Suppressor macrophage treated with lipopolysaccharide for 4 hours (primary cell): ENCODE measurements at places on chromosomes 6 and 20.

DNA sequence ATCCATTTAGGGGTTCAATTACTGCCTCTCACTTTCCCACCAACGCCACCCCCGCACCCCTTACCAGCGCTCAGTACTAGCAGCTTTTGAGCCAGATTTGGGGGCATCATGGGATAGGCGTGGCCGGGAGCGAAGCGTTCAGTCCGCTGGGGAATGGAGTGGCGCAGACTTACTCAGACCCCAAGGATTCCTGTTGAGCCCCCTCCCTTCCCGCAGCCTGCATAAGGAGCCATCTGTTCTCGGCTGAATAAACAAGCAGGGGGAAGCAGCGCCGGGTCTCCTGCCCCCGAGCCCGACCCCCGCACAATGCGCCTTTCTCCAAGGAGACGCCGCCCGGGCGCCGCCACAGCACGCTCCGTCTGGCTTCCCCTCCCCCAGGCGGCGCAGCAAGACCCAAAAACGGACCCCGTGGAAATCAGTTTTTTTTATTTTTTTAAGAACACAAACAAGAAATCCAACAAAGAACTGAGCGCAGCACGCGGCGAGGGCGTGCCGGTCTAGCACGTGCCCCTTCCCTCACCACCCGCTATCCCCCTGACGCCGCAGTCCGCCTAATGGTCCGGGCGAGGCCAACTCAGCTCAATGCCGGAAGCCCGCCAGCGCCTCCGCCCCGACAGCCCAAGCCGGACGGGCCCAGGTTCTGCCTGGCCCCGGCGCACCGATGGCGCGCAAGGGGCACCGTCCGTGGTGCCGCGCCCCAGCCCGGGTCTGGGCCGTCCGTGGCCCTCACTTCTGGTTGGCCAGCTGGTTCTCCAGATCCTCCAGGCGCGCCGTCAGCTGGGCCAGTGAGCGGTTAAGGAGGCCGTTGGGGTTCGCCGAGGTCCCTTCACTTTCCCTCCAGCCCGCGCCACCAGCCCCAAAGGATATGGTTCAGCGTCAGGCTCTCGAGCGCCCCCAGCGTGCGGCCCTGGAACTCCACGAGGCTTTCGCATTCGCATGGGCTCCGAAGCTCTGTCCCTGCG, 13.3 kb upstream of the RBPJL start:
- peak; percentile 91 for DNase-seq

GRCh38 chr20:4979841-4980410, 21.4 kb downstream of the SLC23A2 start:
- DNase-seq, result no peak

GRCh38 chr20:23826541-23827021, at the start of gene CST2:
Gene CST2, minus strand, starts transcription at chr20:23826729. Its CDS starts 69 bp downstream, at chr20:23826660.
- DNase-seq, result no peak

DNA sequence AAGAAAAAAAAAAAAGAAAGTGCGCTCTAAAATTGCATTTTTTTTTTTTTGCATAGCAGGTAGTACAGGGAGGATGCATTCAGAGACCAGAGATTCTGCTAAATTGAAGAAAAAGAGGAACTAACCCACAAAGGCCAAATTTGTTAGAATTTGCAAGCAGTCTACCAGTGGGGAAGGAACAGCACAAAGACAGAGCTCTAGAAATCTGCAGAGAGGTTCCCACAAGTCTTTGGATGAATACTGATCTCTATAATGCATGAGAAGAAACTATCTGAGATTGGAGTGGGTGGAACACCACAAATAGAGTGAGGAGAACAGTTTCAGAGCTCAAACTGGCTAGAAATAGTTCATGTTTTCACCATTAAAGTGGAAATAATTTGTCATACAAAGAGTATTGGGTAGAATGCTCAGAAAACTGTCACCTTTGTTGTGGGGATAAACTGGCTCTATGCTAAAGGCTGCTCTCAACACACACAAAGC, 79.6 kb upstream of the AHI1 start:
- peak; percentile 4 for DNase-seq

GRCh38 chr6:137938770-137939379, 71.8 kb downstream of the TNFAIP3 start:
- no peak for DNase-seq

- DNase-seq, result no peak
Measured at GRCh38 chr20:45725134-45725533, 3.0 kb downstream of the SPINT4 start.

DNA sequence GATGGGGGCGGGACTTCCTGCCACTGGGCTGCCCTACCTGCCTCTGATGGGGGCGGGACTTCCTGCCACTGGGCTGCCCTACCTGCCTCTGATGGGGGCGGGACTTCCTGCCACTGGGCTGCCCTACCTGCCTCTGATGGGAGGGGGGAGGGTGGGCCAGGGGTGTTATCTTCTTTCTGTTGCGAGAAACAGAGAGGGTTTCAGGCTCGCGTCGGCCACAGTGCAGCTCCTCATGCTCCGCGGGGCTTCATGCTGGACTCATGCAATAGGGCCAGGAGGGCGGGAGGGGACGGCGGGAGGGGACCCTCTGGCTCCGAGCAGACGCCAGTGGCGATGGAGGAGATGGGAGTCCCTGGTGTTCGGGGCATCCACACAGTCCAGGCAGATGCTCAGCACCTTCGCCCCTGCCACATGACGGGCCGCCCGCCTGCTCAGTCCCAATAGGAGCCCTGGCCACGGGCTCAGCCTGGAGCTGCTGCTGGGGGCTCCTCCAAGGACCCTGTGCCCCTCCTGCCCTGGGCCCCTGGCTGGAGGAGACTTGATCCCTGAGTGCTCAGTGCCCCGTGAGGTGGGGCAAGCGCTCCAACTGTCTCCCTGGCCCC, 48.8 kb upstream of the CHRNA4 start:
- no peak for DNase-seq

DNA sequence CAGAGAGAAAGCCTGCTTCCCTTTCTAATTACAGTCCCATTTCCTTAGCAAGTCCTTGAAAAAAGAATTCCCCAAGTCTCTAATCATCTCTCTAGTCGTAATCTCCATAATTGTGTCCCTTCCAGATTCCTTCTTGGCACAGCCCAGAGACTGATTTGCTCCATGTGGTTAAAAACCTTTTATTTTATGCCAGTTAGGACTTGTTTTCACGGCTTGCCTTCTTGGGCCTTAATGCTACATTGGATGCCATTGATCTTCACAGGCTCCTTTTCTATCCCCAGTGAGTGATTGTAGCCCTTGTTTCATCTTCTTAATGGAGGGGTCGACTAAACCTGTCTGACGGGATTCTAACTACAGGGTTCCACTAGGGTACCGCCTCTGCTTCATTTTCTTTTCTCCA, 650.6 kb upstream of the ARID1B start:
- DNase-seq, result no peak

GRCh38 chr6:166221040-166221439, 53.4 kb upstream of the TBXT start:
- DNase-seq, result no peak

DNA sequence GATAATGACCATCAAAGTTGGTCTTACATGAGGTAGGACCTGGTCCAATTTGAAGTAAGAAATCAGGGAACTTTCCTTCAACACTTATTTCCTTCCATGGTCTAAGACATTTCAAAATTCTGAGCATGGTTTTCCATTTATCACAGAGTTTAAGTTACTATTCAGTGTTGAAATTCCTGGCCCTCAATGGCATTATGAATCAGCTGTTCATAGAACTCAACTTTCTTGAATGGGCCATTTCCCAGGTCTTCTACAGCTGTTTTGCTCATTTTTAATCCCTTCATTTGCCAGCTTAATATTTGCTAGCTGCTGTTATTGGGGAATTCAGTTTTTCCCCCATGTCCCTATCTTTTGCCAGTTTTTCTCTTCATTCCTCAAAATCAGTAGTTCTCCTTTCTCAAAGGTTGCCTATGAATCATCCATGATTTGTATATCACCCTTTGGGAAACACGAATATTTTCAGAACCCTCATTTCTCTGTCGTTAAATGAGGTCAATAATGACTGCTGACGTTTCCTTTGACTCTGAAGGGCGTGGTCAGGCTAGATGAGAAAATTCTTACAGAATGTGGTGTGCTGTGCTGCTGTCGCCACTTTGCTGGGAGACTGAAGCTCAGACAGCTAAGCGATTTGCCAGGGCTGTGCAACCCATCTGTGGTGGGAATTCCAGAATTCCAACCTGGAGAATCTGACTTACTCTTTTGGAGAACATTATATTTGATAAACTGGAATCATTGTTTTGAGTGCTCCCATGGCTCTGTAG, 216.5 kb upstream of the FLRT3 start:
- DNase-seq, result no peak

GRCh38 chr20:47981222-47981621, 195.9 kb upstream of the SULF2 start:
- no peak for DNase-seq

- no peak for DNase-seq
Measured at GRCh38 chr20:16308754-16309153, 264.5 kb downstream of the KIF16B start.

DNA sequence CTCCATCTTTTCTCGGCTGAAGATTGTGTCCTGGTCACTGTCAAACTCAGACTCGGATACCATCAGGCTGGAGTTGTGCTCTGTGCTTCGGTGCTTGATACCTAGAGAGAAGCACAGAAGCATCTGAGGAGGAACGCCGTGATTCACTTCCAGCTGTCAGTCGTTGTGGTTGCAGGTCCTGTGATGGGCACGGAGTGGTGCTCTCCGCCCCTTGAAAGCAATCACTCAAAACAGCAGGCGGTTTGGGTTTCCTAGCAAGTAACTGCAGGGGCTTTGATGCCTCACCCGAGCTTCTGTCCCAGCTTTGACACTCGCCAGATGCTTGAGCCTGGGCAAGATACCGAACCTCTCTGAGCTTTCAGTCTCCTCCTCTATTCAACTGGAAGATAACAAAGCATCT, 52.5 kb downstream of the ALDH5A1 start:
- DNase-seq, result no peak

DNA sequence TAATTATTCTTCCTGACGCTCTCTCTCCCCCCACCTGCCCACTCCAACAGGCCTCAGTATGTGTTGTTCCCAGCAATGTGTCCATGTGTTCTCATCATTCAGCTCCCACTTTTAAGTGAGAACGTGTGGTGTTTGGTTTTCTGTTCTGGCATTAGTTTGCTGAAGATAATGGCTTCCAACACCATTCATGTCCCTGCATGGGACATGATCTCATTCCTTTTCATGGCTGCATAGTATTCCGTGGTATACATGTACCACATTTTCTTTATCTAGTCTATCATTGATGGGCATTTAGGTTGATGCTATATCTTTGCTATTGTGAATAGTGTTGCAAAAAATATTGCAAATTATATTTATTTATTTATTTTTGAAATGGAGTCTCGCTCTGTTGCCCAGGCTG, 258.0 kb downstream of the TFAP2A start:
- DNase-seq, result no peak

DNA sequence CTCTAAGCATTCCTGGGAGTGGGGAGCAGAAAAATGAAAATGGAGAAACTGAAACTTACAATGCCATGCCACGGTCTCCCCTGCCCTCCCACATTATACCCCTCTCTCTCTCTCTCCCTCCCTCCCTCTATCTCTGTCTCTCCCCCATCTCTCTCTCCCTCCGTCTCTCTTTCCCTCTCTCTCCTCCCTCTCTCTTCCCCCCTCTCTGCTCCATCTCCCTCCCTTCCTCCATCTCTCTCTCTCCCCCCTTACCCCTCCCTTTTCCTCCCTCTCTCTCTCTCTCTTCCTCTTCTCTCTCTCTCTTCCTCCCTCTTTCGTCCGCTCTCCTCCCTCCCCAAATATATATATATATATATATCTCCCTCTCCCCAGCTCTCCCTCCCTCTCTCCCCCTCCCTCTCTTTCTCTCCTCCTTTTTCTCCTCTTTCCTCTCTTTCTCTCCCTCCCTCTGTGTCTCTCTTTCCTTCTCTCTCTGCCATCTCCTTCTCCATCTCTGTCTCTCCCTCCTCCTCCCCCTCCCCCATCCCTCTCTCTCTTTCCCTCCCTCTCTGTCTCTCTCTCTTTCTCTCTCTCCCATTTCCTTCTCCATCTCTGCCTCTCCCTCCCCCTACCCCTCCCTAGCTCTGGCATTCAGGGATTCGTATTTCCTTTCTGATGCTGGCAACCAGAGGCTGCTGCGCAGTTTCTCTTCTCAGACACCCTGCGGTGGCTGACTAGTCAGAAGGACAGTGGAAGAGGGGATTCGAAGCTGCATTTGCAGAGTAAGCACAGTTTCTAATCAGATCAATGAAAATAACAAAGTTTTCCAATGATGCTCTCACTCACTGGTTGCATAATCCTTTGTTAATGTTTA, 13.9 kb upstream of the VAPB start:
- no peak for DNase-seq

- no peak for DNase-seq
Measured at GRCh38 chr6:8530785-8531435, 95.6 kb upstream of the SLC35B3 start.

- peak; percentile 73 for DNase-seq
Measured at GRCh38 chr20:40583205-40583604, 105.8 kb downstream of the MAFB start.

DNA sequence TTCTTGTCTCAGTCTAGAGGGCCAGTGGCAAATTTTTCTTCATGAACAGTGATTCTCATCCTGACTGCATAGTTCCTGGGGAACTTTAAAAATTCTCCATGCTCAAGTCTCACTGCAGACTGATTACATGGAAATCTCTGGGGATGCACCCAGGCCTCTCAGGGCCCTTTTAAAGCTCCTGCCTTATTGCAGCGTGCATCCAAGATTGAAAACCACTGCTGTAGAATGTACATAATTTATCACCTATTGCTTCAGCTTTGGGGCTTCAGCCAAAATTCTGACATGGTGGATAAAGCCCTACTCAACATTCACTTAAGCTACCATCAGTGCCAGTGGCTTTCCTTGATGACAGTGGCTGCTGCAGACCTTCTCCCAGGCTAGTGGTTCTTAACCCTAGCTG, 143.8 kb downstream of the BTBD3 start:
- no peak for DNase-seq

DNA sequence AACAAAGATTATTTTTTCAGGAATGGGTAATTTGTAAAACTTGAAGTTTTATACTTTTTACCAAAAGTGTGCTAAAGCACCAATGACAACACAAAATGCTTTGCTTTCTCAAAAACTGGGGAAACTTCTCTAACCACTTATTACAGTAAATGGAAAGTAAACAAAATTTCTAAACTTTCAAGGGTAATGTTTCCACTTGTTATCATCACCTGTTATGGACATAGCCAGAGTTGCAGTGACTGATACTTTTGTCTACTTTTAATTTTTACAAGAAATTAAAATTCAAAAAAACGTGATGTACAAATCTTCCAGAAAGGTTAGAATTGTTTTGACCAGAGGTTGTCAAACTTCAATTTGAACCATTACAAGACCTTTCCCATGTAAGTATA, 99.9 kb downstream of the JAG1 start:
- DNase-seq, result no peak

GRCh38 chr20:20440481-20440880, 72.6 kb downstream of the INSM1 start:
- no peak for DNase-seq

- no peak for DNase-seq
Measured at GRCh38 chr20:24891546-24892393, 57.3 kb upstream of the CST7 start.

- DNase-seq, result no peak
Measured at GRCh38 chr20:1817577-1818211, 77.5 kb upstream of the SIRPA start.

GRCh38 chr6:123994168-123994567, 190.5 kb downstream of the NKAIN2 start:
- DNase-seq, result no peak

GRCh38 chr6:28425944-28426541, 17.2 kb downstream of the ZSCAN23 start:
- no peak for DNase-seq
